ENCODE measurements at places on chromosomes 2 and 18.

DNA sequence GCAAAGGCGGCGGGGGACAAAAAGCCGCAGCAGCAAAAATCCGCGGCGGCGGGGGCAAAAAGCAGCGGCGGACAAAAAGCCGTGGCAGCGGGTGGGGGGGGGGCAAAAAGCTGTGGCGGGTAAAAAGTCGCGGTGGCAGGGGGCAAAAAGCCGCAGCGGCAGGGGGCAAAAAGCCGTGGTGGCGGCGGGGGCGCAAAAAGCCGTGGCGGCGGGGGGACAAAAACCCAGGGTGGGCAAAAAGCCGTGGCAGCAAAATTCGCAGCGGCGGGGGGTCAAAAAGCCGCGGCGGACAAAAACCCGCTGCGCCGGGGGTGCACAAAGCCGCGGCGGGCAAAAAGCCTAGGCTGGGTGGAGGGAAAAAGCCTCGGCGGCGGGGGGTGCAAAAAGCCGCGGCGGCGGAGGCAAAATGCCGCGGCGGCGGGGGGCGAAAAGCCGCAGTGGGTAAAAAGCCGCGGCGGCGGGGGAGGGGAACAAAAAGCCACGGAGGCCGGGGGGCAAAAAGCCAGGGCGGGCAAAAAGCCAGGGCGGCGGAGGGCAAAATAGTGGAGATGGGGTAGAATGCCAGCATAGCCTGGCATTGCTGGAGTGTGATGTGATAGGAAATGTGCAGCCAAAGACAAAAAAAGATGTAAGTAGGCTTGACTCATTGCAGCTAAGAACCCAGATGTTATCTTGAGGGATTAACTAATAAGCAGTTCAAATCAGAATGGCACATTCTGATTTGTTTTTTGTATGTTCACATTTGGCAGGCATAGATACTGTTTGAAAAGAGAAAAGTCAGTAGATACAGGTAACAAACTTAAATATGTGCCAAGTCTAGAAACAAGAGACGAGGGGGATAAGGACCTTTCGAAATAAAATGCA is 1076.3 kb downstream of the RPIA start:
- no peak for DNase-seq

GRCh38 chr18:34551824-34552223 is 158.3 kb upstream of the DTNA start:
- DNase-seq, result no peak

DNA sequence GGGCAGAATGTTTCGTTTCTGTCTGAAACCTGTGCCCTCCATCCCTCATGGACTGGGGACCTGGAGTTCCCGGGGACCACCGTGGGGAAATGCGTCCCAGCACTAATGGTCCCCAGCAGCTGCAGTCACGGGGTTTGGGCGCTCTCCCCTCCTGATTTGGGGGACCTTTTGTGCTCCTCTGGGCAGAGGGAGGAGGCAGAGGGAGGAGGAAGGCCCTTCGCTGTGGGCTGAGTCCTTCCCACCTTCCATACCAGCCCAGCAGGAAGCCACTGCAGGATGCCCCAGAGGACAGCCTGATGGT is 3.2 kb downstream of the GPR35 start:
- no peak for DNase-seq

DNA sequence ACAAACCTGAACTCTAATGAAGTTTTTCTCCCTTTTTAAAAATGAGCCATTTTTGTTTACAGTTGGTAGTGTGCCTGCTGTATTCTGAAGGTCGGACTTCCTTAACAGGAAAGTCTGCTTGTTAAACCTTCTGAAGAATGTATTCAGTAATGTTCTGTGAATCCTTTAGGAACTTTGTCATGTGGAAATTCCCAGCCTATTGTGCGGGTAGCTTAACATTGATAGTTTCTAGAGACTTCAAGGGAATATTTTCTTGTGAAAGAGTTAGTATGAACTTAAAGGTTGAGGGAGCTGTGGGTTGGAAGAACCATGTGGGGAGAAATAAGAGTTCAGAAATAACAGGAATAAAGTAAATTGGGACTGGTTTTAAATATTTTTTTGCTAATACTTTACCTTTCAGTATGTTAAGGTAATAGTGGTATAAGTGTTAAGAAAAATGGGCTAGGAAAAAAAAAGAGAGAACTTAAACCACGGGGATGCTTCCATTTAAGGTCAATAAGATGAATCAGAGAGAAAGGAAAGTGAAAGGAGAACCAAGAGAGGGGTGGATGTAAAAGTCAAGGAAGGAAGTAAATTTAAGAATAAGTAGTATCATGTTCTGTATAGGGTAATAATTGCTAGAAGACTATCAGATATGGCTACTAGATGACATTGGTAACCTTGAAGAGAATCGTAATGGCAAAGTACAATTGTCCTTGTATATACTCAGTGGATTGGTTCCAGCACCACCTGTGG is 90.5 kb downstream of the PMS1 start:
- peak; percentile 20 for DNase-seq

GRCh38 chr18:39188278-39188677 is 1622.7 kb upstream of the CELF4 start:
- no peak for DNase-seq
